ENCODE measurements at places on chromosomes 5 and 9.

DNA sequence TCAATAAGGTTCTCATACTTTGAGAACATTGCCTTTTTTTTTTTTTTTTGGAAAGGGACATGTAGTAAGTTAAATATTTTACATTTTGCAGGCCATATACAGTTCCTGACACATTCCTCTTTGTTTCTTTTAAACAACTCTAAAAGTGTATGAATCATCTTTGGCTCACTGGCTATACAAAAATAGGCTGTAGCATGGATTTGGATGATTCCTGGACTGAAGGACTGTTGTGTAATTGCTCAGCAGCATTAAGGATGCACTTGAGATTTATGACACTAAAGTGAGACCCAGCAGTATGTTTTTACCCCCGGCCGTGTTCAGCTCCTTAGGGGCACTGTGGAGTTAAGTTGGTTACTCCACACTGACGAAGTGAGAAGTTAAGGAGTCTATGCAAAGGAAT lies 41.3 kb downstream of the VPS13A start:
- DNase-seq: no peak

- peak; percentile 57 for DNase-seq
These were observed 17.2 kb downstream of the TRIM14 start for GRCh38 chr9:98101868-98102273.

- DNase-seq: no peak
These were observed 23.4 kb downstream of the PAM start for GRCh38 chr5:102778478-102778877.

DNA sequence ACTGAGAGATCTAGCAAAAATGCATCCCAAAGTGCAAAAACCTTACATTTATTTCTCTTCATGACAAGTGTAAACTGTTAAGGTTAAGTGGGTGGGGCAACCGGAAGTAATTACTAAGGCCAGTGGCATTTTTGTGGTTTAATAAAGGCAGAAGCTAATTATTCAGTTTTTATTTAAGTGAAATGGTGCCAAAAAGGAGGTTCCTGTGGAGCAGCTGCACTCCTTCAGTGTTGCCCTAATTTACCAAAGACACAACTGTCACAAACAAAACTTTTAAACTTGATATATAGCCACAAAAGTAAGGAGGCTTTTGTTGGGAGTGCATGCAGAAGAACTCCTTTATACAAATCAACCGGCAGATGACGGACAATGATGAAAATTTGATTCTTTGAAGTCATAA lies 81.6 kb downstream of the NDUFS4 start:
- DNase-seq: no peak

DNA sequence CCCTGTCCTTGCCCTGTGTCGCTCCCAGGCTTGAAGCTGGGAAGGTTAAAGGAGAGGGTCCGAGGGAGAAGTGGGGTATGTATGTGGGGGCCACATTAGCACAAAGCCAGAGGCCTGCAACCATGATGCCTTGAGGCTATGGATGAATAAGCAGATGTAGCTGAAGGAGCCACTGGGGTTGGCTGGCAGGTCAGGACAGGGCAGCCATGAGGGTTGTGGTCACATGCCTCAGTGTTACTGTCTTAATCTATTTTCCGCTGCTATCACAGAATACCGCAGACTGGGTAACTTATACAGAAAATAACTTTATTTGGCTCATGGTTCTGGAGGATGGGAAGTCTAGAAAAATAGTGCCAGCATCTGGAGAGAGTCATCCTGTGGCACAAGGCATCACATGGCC lies 9.2 kb upstream of the GRHPR start:
- DNase-seq: no peak

DNA sequence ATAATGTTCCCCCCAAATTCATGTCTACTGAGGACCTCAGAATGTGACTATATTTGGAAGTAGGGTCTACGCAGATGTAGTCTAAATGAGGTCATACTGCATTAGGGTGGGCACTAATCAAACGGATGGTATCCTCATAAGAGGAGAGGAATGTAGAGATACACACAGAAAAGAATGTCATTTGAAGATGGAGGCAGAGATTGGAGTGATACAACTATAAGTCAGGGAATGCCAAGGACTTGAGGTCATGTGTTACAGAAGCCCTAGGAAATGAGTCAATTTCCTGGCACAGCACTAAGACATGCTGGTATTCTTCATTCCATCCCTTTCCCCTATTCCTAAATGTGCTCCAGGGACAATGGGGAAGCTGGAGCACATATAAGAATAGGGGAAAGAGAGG lies 758 bp upstream of the PDCD1LG2 start:
- DNase-seq: no peak

- DNase-seq: no peak
These were observed 25.4 kb downstream of the DNAH5 start for GRCh38 chr5:13919087-13919486.

DNA sequence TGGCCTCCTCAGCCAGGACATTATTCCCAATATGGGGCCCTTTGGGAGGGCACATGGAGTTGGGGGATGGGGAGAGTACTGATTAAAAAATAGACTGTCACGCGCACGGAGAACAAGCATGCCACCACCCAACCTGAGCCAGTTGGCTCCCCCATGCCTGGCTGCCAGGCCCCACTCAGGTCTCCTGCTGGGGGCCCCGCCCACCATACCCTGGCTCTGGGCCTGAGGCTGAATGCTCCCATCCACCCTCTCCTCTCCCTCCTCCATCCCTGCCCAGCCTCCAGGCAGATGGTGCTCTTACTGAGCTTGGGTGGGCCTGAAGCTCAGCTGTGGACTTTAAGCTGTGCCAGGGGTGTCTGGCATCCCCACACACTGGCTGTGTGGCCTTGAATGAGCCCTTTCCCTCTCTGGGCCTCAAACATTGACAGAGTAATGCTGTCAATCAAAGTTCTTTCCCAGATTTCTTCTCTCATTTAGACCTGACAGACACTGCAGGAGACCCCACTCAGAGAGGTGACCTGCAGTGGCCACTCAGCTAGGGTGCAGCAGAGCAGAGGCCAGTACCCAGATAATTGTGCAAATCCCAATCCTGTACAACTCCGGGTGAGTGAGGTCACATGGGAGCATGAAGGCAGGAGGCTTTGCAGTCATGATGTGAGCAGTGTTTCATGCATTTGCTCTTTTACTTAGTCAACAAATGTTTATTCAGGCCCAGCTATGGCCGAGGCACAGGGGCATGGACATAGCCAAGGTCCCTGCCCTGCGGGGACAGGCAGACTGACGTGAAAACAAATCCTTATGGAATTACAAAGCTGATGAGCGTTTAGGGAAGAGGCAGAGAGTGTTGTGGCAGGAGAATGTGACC lies 9.8 kb upstream of the SYNPO start:
- no peak for DNase-seq

DNA sequence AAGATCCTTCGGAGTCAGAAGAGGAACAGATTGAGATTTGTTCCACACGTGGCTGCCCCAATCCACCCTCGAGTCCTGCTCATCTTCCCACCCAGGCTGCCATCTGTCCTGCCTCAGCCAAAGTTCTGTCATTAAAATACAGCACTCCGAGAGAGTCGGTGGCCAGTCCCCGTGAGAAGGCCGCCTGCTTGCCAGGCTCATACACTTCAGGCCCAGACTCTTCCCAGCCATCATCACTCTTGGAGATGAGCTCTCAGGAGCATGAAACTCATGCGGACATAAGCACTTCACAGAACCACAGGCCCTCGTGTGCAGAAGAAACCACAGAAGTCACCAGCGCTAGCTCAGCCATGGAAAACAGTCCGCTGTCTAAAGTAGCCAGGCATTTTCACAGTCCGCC lies 85.9 kb downstream of the GOLPH3 start:
- DNase-seq: no peak
